ENCODE measurements at places on chromosomes 3 and 15. TPM values are rescaled to one million over a fixed set of nuclear protein-coding genes. Genes with fewer than 3 reads are reported as not detected.

DNA sequence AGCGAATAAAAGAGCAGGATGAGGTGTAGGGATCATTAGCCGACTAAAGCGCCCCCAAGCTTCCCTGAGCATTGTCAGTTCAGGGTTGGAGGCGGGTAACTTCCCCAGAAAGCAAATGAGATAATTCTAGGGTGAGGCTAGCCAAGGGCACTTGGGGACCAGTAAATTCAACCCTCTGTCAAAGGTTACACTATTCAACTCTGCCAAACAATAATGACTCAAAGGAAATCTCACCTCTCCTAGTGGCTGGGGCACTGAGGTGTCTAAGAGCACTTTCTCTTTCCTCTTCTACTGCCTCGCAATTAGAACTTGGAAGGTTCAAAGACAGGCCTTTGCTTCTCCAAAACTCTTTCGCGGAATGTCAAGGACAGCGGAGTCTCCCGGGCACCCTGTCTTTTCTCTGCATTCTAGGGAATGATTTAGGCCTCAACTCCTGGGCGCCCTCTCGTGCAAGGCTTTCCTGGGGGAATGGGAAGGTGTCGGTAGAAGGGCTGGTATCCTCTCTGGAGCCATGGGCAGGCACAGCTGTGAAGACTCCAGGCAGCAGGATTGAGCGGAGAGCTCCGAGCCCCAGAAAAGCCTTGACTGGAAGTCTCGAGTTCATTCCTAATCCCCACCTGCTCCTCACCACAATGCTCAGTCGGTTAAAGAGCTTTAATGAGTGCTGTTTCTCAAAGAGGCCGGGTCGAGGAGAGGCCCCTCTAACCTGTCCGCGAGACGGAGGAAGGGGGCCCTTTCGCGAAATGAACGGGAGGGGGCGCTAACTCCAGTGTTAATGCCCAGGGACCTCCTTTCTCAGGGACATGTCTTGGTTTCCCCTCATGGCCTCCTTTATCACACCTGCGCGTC, 21.9 kb downstream of the ZIC4 start:
- no peak for DNase-seq

GRCh38 chr3:4409415-4409814, 57.7 kb downstream of the SUMF1 start:
- DNase-seq, result no peak

GOLGA8Q gene
- not detected for polyA plus RNA-seq

SERPINI1 gene
- 4.7 TPM for polyA plus RNA-seq

TRAIP gene
- polyA plus RNA-seq, result 2.0 TPM

DNA sequence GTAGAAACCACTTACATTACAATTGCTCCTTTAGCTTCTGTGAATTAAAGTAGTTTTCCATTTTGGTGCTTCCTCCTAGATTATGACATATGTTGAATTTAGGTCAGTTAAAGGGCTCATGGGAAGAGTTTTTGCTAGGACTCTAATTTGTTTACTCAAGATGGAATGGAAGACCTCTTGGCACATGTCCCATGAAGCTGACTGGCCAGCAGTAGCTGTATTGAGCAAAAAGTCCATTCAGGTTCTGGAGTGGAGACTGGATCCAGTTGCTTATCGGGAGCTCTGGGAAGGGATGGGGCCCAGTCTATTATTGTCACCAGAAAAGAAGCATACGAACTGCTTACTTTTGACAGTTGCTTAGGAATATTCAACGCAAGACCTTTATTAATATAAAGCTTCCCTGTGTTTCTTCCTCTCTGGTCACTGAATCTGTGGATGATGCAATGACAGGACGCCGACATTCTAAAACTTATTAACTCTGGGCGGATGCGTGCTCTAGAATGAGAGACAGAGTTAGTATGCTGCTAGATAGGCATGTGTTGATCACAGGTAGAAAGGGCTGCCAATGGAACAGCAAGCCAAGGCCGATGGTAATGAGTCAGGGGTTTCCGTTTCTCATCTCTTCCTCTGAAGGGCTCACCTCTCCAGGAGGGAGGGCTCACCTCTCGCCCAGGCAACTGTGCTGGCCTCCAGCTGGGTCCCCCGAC, 155.8 kb downstream of the NR1D2 start:
- no peak for DNase-seq

- DNase-seq, result no peak
Measured at GRCh38 chr3:24225385-24225950, 269.2 kb downstream of the THRB start.

DNA sequence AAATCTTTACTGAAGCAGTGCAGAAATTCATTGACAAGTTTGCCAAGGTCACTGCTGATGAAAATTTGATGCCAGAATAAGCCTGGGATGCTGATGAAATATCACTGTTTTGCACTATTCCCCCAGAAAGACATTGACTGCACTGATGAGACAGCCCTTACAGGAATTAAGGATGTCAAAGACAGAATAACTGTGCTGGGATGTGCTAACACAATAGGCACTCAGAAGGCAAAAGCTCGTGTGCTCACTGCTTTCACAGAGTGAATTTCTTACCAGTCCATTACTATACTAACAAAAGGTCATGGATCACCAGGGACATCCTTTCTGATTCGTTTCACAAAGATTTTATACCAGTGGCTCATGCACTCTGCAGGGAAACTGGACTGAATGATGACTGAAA, 69.4 kb downstream of the MCF2L2 start:
- no peak for DNase-seq

CACNA1D gene
- not detected for polyA plus RNA-seq

ABTB1 gene
- 71.9 TPM for polyA plus RNA-seq

DNA sequence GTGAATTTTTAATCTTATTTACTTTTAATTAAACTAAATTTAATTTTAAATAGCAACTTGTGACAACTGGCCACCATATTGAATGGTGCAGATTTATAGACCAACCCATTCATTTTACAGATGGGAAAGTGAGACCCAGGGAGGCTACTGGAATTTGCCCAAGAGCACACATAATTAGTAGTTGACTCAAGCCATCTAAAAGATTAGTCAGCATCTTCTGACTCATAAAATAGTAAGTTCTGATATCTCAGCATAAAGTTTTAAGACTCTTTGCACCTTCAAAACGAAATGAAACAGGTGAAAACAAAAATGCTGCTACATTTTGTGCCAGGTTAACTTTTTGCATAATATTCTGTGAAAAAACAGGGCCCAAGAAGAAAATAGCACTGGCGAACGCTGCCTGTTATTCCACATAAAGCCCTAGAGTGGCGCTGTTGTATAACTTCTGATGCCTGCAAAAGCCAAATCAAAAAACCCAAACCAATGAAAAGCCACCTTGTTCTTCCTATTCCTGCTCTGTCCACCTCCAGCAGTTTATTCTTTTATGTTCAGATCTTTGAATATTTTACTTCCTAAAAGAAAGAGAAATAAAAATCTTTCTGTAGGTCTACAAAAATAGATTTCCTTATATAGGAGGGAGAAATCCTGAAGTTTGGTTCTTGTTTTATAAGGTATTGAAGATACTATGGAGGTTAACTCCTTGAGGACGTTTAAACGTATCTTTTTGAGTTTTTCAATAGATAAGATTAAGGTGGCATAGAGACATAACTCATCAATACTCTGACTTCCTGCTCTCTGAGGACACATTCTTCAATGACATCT, 62.8 kb downstream of the OTOL1 start:
- no peak for DNase-seq

APBA2 gene
- 75.5 TPM for polyA plus RNA-seq

MAPK6 gene
- 5.3 TPM for polyA plus RNA-seq

ST8SIA2 gene
- not detected for polyA plus RNA-seq

DNA sequence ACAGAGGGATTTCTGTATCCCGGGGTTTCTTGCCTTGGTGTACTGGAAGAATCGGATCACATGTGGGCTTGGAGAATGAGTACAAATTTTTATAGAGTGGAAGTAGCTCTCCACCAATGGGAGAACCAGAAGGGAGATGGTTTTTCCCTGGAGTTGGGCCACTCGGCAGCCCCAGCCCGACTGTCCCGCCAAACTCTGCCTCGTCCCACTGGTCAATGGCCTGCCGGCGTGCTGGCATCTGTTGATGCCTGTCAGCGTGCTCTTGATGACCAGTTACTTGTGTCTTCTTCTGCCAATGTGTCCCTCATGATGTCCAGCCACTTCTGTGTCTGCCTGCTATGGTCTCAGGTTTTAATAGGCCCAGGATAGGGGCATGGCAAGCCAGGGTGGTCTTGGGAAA, 100.5 kb downstream of the CFAP44 start:
- DNase-seq, result no peak

ZPLD1 gene
- not detected for polyA plus RNA-seq
